RWPE2 (cell line): ENCODE measurements at places on chromosomes 6 and 20.

DNA sequence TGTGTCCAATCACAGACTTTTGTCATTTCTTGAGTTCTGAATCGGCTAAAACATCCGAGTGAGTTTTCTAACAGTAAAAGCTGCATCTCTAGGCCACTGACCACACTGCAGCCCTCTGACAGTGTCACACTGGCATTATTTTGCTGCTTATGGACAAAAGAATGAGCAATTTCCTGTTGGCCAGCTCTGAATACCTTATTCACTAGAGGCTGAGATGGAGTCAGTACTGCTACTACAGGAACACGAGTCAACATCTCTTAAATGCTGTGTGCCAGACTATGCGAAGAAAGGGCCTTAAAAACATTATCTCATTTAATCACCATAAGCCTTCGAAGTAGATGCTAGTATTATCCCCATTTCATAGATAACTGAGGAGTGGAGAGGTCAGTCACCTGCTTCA lies 42.5 kb upstream of the IPCEF1 start:
- H3K27me3 ChIP-seq = no peaks in the 10 kb centered on the region
- H3K4me1 ChIP-seq = peaks cover 17% of the 10 kb centered on the region
- no peak overlapping the region for H3K27ac ChIP-seq
- H3K36me3 ChIP-seq = no peaks in the 10 kb centered on the region

- H3K4me3 ChIP-seq = no peak overlapping the region
- H3K27me3 ChIP-seq = no peaks in the 10 kb centered on the region
- no peak overlapping the region for H3K27ac ChIP-seq
- H3K4me1 ChIP-seq = no peaks in the 10 kb centered on the region
Observed at GRCh38 chr6:3536901-3537300, 80.1 kb upstream of the SLC22A23 start.

- H3K4me1 ChIP-seq = peaks cover 4% of the 10 kb centered on the region
- no peak overlapping the region for H3K27ac ChIP-seq
- DNase-seq = no peak
- H3K27me3 ChIP-seq = no peaks in the 10 kb centered on the region
- peaks cover 57% of the 10 kb centered on the region for H3K36me3 ChIP-seq
Observed at GRCh38 chr6:44390158-44390683, 2.7 kb downstream of the CDC5L start.

- H3K27me3 ChIP-seq = no peaks in the 10 kb centered on the region
- no peak overlapping the region for H3K27ac ChIP-seq
- DNase-seq = no peak
- H3K36me3 ChIP-seq = no peaks in the 10 kb centered on the region
Observed at GRCh38 chr6:119481976-119482375, 132.4 kb upstream of the MAN1A1 start.

DNA sequence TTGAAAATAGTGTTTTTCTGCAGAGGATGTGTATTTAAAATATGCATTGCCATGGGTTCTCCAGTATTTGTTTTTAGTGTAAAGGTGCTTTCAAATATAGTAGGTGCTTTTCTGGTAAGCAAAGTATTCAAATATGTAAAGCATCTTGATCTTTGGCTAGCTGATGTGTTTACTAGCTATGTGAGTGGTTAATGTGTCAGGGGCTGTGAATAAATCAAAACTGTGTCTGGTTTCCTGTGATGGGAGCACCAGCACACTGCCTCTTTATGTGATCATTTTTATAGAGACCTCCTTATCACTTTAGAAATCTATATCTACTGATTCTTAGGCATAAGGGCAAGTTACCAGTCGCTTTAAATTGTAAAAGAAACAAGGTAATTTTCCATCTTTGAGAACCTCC lies 388.9 kb upstream of the MAN1A1 start:
- no peak for DNase-seq
- no peak overlapping the region for H3K4me3 ChIP-seq
- H3K27me3 ChIP-seq = no peaks in the 10 kb centered on the region
- H3K27ac ChIP-seq = no peak overlapping the region
- no peaks in the 10 kb centered on the region for H3K36me3 ChIP-seq

DNA sequence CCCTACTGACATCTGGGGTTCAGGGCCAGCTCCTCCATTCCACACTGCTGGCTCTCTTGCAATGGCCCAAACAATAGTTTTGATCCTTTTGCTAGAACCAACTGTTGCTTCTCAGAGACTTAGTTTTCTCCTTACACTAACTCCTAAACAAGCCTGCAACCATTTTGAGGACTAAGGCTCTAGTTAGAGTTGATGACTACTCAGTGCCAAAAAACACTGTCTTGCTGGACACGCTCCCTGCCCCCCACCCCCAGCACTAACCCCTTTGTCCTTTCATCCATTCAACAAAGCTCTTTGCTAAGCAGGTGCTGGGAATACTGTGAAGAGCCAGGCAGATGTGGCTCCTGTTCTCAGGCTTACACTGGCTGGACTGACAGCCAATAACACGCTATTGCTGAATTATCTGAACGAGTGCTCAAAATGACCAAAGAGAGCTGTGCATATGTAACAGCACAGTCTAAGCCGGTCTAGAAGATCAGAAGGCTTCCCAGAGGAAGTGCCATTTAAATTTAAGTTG lies 17.6 kb downstream of the GCLC start:
- no peak for DNase-seq
- H3K4me3 ChIP-seq = no peak overlapping the region
- no peaks in the 10 kb centered on the region for H3K27me3 ChIP-seq
- H3K4me1 ChIP-seq = peaks cover 51% of the 10 kb centered on the region
- H3K27ac ChIP-seq = no peak overlapping the region

DNA sequence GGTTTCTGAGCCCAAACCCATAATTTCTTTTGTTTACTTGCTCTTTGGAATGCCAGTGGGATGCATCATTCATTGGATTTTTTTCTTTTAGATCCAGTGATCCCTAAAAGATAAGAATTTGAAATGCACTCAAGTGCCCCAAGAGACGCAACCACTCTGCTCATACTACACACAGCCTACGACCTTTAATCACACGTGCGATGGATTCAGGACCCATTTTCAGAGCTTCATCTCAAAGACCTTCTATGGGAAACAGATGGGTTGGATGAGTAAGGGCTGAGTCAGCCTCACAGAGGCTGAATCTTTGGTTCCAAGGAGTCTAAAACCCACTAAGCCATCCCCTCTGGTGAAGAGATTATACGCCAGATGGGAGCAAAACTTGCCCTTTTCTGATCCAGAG lies 265.5 kb upstream of the EXOC2 start:
- no peak for DNase-seq
- H3K4me1 ChIP-seq = no peaks in the 10 kb centered on the region
- no peak overlapping the region for H3K4me3 ChIP-seq
- no peaks in the 10 kb centered on the region for H3K27me3 ChIP-seq
- H3K27ac ChIP-seq = no peak overlapping the region
